ENCODE measurements at places on chromosomes 2 and 18. TPM values are rescaled to one million over a fixed set of nuclear protein-coding genes. Genes with fewer than 3 reads are reported as not detected.

The GPATCH11 gene
- 7.7 TPM for total RNA-seq

The SPC25 gene
- total RNA-seq: 18.7 TPM

The SNED1 gene
- 1.2 TPM for total RNA-seq

The MAIP1 gene
- total RNA-seq: 19.9 TPM

DNA sequence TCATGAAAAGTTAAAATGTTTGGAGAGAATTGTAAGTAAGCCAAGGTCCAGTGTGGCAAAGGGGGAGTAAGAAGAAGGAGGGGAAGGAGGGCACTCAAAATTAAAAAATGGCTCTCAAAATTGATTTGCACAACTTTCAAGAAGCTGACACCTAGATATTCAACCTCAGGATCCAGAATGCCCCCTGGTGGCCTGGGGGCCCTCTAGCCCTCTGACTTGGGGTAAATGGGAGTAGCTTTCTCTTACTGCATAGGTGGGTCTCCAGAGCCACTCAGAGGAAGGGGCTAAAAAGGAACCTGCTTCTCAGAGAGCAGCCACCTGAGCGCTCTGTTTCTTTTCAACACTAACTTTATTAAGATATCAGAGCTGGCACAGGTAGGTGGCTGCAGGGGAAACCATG lies 968.5 kb downstream of the BCL11A start:
- no peaks in the 10 kb centered on the region for H3K4me1 ChIP-seq
- no peak for DNase-seq
- 0 out of 2 replicates have a peak, but pooled peaks cover 4% of the 10 kb centered on the region for H3K36me3 ChIP-seq
- no peaks in the 10 kb centered on the region for H3K27me3 ChIP-seq
- H3K27ac ChIP-seq: no peak overlapping the region
- H3K4me3 ChIP-seq: no peak overlapping the region

GRCh38 chr2:143398781-143399180 lies 269.6 kb downstream of the ARHGAP15 start:
- DNase-seq: no peak
- H3K27ac ChIP-seq: no peak overlapping the region
- H3K36me3 ChIP-seq: no peaks in the 10 kb centered on the region
- no peaks in the 10 kb centered on the region for H3K27me3 ChIP-seq
- peaks cover 29% of the 10 kb centered on the region for H3K4me1 ChIP-seq

DNA sequence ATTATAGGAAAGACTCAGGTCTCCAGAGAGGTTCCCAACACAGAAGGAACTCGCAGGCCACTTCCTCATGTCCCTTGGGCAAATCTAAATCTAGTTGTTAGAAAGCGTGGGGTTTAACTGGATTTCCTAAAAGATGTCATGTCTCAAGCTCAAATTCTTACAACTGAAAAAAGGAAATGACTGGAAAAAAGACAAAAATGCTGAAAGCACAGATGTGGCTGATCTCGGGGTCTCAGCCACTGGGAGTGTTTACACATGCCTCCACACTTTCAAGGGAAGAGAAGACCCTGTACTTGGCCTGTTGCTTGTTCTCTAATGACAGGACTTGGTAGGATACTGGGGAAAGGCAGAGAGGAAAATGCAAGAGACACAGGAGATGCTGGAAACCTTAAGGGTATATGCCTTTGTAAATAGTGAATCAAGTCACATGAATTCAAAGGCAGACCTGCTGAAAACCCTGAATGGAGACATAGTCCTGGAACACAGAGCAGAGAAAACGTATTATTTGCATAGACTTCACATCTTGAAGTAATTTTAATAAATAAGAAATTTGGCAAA lies 160.9 kb upstream of the MEIS1 start:
- H3K4me1 ChIP-seq: no peaks in the 10 kb centered on the region
- peaks cover 1% of the 10 kb centered on the region for H3K27me3 ChIP-seq
- no peaks in the 10 kb centered on the region for H3K36me3 ChIP-seq
- no peak for DNase-seq
- no peak overlapping the region for H3K27ac ChIP-seq
- no peak overlapping the region for H3K4me3 ChIP-seq

DNA sequence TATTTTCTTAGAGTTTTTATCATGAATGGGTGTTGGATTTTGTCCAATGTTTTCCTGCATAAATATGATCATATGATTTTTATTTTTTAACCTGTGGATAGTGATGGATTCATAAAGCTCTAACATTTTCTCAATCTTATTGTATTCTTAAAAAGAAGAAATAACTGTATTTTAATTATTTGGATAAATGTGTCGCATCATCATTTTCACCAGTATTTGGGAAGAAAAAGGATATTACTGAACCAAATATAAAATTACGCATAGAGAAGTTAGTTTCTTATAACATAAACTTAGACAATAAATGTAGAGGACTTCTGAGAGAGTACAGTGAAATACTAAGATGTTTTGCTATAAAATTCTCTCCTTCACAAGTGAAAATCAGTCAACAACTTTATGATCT lies 126.0 kb upstream of the CHST9 start:
- no peak overlapping the region for H3K4me3 ChIP-seq
- no peak for DNase-seq
- H3K36me3 ChIP-seq: no peaks in the 10 kb centered on the region
- H3K4me1 ChIP-seq: no peaks in the 10 kb centered on the region
- H3K27me3 ChIP-seq: no peaks in the 10 kb centered on the region
- H3K27ac ChIP-seq: no peak overlapping the region

DNA sequence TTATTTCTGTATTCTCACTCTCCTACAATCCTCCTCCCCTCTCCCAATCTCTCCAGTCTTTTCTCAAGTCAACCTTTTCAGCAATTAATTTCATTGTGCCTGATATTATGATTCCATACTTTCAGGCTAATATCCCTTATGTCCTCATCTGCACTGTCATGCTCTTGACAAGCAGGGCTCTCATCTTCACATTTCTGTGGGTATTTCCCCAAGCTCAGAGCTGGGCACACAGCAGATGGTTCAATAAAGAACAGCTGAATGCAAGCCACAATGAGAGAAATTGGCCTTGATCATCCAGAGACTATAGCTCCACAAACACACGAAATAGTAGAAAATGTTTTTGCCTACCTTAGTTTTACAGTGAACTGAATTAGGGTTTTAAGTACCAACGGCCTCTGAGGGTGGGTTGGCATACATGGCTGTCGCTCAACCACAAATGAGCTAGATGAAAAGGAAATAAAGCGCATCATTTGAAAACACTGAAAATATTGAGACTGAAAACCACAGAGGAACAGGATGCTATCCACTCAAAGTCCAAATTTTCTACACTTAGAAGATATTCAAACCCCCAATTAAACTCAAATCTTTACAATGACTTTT lies 47.5 kb upstream of the STAT1 start:
- H3K36me3 ChIP-seq: no peaks in the 10 kb centered on the region
- DNase-seq: no peak
- H3K27me3 ChIP-seq: peaks cover 4% of the 10 kb centered on the region
- peaks cover 6% of the 10 kb centered on the region for H3K4me1 ChIP-seq
- H3K27ac ChIP-seq: no peak overlapping the region
- no peak overlapping the region for H3K4me3 ChIP-seq

- no peak overlapping the region for H3K27ac ChIP-seq
- H3K27me3 ChIP-seq: peaks cover 2% of the 10 kb centered on the region
- H3K4me3 ChIP-seq: no peak overlapping the region
- DNase-seq: no peak
- peaks cover 25% of the 10 kb centered on the region for H3K36me3 ChIP-seq
Measured at GRCh38 chr2:5751873-5752482, 59.8 kb downstream of the SOX11 start.
